ENCODE measurements at places on chromosomes 16 and 17.
A peak's percentile ranks its signal among the peaks of the same experiment; 100 is the strongest.

- no peak for DNase-seq
These were observed 11.8 kb upstream of the ZNF23 start for GRCh38 chr16:71473891-71474290.

GRCh38 chr17:77909236-77909635, 49.3 kb upstream of the TNRC6C start:
- no peak for DNase-seq

GRCh38 chr17:31051506-31051905, 43.3 kb upstream of the NF1 start:
- DNase-seq, result no peak

- no peak for DNase-seq
These were observed 13.4 kb downstream of the MSI2 start for GRCh38 chr17:57269598-57270255.

GRCh38 chr16:63283721-63284120, 1247.5 kb upstream of the CDH8 start:
- DNase-seq, result no peak

- peak; percentile 34 for DNase-seq
These were observed 741 bp downstream of the PLK1 start for GRCh38 chr16:23679274-23679985.

GRCh38 chr17:44033861-44034408, 19.2 kb upstream of the TMEM101 start:
- no peak for DNase-seq

DNA sequence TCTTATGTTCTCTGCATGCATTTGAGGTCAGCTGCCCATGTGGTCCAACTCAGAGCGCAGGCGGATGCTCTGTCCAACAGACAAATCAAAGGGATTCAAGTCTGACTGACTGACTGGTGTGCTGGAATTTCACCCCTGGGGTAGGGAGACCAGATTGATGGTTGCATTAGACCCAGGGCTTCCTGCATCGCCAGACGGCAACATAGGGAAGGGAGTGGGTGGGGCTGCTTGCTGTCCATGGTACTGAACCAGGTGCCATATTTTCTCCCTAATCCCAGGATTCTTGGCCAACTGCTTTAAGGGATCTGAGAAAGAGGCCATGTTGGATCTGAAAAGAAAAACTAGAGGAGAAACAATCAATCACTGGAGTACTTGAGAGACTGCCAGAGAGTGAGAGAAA, 332.0 kb downstream of the XYLT1 start:
- no peak for DNase-seq

DNA sequence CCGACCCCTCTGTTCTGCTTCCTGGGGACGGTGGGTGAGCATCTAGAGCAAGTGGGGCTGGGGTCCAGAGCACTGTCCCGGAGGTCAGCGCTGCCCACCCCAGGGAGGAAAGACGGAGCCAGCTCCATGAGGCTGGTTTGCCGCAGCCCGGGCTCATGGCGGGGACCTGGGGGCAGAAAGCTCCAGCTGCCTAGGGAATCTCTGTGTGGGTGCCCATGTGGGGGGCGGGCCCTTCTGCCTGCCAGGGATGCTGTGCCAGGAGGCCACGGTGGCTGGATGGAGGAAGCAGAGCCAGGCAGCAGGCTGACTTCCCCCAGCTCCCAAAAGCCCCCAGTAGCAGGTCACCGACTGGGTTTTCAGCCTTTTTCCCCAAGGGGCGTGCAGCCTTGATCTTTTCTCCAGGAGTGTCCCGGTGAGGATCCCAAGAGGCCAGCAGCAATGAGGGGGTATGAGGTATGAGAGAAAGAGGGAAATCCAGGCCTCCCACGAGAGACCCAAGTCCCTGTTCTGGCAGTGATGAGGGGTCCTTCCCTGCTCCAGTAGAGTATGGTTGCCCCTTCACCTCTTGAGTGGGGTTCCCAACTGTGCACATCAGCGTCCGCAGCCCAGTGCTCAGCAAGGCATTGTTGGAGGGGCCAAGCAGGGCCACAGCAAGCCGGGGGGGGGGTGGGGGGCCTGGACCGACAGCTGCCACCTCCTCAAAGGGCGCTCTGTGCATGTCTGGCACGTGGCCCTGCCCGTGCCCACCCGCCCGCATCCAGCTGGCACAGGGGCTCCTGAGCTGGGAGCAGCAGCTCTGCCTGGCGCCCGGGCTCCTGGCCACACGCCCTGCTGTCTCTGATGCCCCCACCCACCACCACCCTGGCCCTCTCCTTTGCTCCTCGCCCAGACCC, 15.6 kb upstream of the BCAR1 start:
- no peak for DNase-seq

Data from GM06990 (cell line).